ENCODE measurements at places on chromosomes 12 and 14.

GRCh38 chr14:73261520-73262426 is 24.5 kb downstream of the PAPLN start:
- no peak for DNase-seq

DNA sequence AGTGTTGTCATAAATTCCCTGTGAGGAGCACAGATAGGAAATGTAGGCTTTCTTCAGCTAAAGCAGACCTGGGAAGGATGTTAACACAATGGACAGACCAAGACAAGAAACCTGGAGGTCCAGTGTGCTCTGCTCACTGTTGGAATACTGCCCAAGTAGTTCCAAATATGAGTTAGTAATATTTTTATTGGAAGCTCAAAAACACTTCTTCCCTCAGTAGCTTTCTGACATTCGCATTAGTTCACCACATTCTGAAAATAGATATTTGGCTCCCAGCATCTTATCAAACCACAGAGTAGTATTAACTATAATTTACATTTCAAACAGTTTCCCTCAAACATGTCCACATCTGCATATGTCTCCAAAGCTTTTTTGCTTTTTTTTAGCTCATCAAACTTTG is 74.8 kb upstream of the PYGL start:
- DNase-seq: no peak

- DNase-seq: no peak
Observed at GRCh38 chr14:87178277-87178676, 814.7 kb downstream of the GALC start.

GRCh38 chr14:75282170-75282554 is 3.5 kb downstream of the FOS start:
- no peak for DNase-seq

- no peak for DNase-seq
Observed at GRCh38 chr14:39763402-39763890, 331.2 kb upstream of the FBXO33 start.

- no peak for DNase-seq
Observed at GRCh38 chr12:69095765-69096477, 143.4 kb upstream of the CPSF6 start.

- DNase-seq: no peak
Observed at GRCh38 chr14:100348253-100348729, 25.2 kb downstream of the SLC25A47 start.

DNA sequence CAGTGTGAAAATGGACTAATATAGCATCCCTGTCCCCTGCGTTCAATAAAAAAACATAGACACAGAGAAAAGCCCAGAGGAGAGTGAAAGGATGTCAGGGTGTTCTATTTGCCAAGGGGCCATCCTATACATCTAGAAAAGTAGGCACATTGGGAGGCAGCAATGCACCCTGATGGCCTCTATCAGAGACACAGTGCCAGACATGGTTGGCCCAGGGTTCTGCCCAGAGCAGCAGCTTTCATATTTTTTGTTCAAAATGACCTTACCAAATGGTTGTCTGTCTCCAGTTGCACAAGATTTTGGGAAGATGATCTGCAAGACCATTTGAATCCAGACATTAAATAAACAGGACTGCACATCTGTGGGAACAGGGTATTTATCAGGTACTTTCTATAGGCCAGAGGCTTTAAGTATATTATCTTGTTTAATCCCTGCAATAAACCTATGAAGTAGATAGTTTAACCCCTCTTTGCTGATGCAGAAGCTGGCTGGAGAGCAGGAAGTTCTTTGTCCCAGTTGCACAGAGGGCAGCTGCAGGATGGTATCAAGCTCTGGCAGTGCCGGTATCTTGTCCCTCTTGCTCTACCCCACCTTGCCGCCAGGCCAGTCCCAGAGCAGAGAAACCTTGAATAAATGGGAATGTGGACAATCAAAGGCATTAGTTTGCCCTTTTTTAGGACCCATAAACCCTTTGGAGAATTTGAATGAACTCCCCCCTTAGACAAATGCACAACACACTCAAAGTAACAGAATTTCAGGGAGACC is 171.8 kb upstream of the PWP1 start:
- no peak for DNase-seq

GRCh38 chr14:104548802-104549535 is 30.6 kb upstream of the C14orf180 start:
- DNase-seq: no peak

DNA sequence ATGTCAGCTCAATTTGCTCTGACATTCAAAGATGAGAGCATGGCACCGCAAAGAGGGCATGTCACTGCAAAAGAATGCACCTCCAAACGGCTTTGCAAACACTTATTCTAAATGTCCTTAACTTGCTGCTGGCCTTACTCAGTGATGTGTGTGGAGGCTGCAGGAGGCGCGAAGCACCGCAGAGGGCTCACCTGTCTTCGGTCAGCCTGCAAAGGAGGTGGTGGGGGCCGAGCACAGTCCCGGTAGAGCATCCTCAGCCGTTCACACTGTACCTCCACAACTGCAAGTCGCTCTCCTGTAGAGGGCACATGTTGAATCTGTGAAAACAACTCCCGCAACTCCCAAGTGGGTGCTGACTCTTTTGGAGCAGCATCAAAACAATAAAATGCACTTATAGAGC is 93.8 kb downstream of the TRAFD1 start:
- no peak for DNase-seq

- DNase-seq: no peak
Observed at GRCh38 chr14:67571991-67572323, 28.1 kb downstream of the PIGH start.

GRCh38 chr14:91891721-91892220 is 24.4 kb upstream of the TC2N start:
- DNase-seq: no peak

- DNase-seq: no peak
Observed at GRCh38 chr12:62865937-62866336, 69.0 kb downstream of the PPM1H start.

- no peak for DNase-seq
Observed at GRCh38 chr12:93857991-93858447, 180.8 kb downstream of the CRADD start.

GRCh38 chr14:54438703-54439102 is 2.5 kb downstream of the CNIH1 start:
- no peak for DNase-seq

GRCh38 chr12:80050236-80050635 is 49.1 kb upstream of the OTOGL start:
- DNase-seq: no peak

DNA sequence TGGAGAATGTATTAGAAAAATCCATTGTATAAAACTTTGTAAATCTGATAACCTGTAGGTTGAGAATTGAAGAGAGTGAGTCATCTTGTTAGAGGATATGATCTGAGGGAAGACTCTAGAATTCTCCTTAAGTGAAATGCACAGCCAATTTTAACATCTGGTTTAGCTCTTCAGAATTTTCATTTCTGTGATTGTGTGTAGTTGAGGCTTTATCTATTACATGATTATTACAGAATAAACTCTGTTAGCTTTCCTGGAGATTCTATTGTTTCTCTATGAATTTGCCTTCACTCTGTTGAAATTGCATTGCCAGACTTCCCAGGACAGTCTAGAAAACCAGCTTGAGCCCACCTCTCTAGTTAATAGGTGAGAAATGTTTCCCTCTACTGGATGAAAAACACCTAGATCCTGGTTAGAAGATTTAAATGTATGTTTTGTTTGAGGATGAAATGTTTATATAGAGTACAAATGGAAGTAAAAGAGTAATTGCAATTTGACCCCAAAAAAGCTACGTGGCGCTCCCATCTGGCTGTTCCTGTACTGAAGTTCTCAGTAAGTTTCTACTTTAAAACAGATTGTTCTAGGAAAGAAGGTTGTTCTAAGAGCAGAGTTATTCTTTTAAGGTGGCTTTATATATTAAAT is 2.9 kb downstream of the NUDT4 start:
- no peak for DNase-seq

GRCh38 chr12:79358716-79359300 is 332.0 kb downstream of the PAWR start:
- DNase-seq: no peak

- no peak for DNase-seq
Observed at GRCh38 chr12:47841501-47841900, 21.8 kb upstream of the HDAC7 start.

- no peak for DNase-seq
Observed at GRCh38 chr14:67644428-67644827, 24.7 kb downstream of the ARG2 start.

DNA sequence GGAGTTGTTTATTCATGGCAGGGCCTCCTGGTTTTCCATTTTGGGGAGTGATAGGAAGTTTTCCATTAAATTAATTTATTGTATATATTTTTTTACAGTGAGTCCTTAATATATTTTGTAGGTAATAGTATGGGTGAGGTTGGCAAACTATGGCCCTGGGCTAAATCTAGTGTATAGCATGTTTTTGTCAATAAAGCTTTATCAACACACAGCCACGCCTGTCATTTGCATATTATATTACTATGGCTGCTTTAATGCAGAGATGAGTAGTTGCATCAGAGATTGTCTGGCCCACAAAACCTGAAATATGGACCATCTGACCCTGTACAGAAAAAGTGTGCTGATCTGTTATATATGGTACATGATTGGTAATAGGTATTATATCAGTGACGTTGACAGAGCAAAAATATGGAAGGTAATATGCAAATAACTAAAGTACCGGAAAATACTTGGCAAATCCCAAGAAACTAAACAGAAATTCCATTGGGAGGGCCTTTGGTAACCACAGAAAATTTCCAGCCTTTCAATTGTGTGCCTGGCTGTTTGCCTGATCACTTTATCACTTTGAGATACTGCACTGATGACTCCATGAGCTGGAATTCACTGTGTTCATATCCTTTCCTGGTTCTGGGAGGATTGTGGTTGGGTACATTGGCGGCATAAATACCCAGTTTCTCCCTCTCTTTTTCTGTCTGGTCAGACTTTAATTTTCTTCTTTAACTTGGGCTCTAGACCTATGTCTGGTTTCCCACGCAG is 61.7 kb upstream of the RFLNA start:
- DNase-seq: no peak

GRCh38 chr12:96007729-96008128 is 11.6 kb upstream of the HAL start:
- no peak for DNase-seq

DNA sequence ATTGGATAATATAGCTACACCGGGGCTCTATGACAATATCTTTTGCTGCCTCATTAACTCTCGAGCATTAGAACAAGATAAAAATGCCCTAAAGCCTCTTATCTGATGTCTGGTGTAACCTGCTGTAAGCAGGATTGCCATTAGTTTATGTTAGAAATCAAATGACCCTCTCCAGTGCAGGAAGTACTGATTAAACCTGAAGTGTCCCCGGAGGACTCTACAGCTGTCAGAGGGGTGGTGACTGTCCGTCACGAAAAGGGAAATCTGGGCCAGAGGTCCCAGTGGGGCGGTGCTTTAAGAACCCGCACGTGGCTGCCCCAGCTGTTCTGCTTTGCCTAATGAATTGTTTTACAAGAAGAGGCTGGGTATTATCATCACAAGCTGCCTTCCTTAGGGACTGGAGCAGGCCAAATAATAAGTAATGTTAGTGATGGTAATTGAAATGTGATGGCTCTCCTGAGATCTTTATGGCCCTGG is 55.7 kb downstream of the LIN52 start:
- no peak for DNase-seq

DNA sequence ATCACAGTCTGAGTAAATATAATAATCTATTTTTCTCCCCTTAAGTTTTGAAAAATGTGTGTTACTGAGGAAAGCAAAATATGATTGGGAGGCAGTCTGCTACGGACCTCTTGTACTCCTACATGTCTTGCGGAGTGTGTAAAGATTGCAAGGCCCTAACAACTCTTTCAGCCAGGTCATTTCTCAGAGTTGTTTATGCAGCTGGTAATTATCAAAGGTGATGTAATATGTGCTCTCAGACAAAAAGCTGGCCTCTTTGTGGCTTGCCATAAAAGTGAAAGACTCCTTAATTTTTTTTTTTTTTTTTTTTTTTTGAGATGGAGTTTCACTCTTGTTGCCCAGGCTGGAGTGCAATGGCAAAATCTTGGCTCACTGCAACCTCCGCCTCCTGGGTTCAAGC is 40.5 kb upstream of the MON2 start:
- DNase-seq: no peak

- DNase-seq: no peak
Observed at GRCh38 chr12:89789862-89790261, 81.2 kb upstream of the ATP2B1 start.

DNA sequence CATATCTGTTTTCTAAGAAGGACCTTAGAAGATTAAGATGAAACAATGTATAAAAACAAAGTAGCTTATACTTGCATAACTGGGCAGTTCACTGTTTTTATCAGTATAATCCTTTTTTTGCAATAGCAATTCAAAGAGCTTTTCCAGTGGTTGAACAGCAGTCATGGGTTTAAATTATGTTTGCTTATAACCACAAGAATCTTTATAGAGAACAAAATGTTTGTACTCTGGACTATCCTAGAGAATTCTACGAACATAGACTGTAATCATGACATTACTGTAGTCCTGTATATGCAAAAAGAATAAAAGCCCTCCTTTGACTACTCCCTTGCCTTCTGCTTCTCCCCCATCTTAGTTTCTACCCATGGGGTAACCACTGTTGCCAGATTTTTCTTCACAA is 5.7 kb downstream of the FAM177A1 start:
- DNase-seq: no peak

GRCh38 chr14:36870776-36871175 is 209.1 kb downstream of the PAX9 start:
- DNase-seq: no peak

DNA sequence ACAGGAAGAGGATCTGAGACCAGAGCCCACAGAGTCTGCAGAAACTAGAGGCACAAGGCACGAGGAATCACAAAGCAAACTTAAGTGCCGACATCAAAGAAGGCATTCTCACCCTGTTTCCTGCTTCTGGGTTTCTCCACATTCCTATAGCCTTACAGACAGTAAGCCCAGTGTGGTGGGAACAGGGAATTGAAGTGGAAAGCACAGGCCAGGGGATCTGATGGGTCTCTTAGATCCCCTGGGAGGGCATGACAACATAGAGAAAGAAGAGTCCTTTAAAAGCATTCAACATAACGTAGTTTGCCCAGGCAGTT is 75.6 kb upstream of the FRMD6 start:
- DNase-seq: no peak

DNA sequence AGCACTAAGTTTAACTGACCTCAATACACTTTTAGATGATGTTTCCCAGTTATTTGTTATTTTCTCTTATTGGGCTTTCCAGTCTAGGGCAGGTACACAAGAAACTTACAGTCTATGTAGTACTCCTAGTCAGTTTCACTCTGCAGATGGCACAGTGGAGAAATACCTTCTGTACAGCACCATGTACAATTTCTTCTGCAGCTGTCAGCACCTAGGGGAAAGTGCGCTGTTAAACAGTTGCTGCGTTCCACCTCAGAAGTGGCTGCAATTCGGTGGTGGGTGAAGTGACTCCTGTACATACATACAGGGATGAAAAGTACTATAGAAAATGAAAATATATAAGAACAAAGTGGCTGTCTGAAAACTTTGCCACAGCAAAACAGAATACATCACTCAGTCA is 48.3 kb downstream of the NOVA1 start:
- DNase-seq: no peak

Measured in NK-92 treated with Interleukin-12 subunit alpha and Interleukin-12 subunit beta, amount 100 ng/mL, for 24 hours (cell line).